Activated CD8-positive, alpha-beta memory T cell treated with anti-CD3 and anti-CD28 coated beads for 4 hours (primary cell): ENCODE measurements at places on chromosomes 13 and 19.

DNA sequence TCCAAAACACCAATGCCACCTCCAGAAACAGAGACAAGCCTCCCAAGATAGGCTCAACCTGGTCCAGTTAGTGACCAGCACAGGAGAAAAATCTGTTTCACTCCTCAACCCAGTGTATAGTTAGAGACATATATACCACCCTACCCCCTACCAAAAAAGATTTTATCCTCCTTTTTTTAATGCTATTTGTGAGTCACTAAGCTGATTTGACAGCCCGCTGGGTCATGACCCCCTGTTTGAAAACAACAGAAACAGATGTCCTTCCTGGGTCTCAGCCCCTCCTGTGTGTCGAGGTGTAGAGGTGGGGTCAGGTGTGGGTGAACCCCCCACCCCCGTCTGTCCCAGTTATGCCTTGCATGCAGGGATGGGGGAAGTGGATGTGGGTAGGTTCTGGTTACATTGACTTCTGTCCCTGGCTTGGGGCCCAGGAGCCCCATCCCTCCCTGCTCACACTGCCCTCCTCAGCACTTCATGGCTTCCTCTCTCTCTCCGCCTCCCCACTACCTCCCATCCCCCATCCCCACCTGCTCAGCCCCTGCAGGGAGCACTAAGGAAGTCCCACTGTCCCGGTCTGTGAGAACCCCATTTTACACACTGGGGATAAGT is 14.0 kb upstream of the TOMM40 start:
- no peak for DNase-seq

GRCh38 chr19:47628078-47628771 is 19.3 kb downstream of the BICRA start:
- no peak for DNase-seq

DNA sequence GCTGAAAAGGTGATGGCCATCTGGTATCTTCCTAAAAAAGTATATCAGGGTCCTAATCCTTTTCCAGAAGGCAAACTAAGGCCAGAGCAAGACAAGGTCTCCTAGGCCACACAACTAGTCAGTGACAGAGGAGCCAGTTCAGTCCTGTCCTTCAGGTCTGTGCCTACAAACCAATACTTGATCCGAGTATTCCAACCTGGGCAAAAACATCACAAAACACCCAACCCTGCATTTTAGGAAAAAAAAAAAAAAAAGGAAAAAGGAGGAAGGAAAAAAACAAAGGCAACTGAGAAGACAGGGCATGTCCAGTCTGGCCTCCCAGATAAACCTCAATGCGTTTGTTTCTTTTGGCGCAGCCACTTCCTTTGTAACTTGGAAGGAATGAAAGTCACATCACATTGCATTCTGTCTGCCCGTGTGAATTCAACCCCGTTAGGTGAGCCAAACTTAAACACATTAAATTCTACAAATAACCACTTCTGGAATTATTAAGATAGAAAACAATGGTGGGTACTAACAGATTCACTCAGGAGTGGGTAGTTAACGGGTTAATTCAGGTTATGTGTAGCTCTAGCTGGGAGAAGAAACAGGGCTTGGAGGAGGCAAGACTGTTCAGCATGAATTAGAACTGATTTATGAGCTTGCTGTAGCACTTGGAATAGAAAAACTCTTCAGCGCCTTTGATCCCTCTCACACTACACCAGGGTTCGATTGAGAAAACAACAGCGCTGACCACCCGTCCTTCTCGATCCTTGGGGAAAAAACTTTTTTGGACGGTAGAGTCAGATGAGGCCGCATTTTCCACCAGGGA is 43.0 kb upstream of the HNRNPA1L2 start:
- no peak for DNase-seq

DNA sequence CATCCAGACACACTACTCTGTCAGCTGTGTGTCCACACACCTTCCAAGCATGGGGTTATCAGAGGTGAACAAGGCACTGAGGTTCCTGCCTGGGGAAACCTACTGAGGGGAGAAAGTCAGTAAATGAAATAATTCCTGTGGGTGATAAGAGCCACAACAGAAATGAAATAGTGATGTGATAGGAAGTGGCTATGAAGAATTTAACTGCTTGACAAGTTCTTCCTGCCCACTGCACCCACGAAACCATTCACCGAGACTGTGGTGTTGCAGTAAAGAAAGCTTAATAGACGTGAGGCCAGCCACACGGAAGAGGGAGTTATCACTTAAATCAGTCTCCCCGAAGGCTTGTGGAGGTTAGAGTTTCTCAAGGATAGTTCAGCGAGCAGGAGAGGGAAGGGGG is 353.1 kb downstream of the UQCRFS1 start:
- no peak for DNase-seq

- DNase-seq: no peak
Observed at GRCh38 chr19:13835791-13836723, 40.8 kb downstream of the ZSWIM4 start.

- DNase-seq: no peak
Observed at GRCh38 chr13:108700422-108701170, 71.2 kb downstream of the MYO16 start.
